ENCODE measurements at places on chromosomes 13 and 19. TPM values are rescaled to one million over a fixed set of nuclear protein-coding genes. Genes with fewer than 3 reads are reported as not detected.

The DZIP1 gene
- 30.0 TPM for total RNA-seq

- DNase-seq, result no peak
Measured at GRCh38 chr19:41915776-41916414, 12.4 kb downstream of the ERFL start.

- DNase-seq, result no peak
Measured at GRCh38 chr19:35089554-35089953, 26.1 kb upstream of the FXYD3 start.

The MUC16 gene
- total RNA-seq, result under 0.01 TPM

- DNase-seq, result no peak
Measured at GRCh38 chr19:29501816-29502580, 23.8 kb upstream of the VSTM2B start.

DNA sequence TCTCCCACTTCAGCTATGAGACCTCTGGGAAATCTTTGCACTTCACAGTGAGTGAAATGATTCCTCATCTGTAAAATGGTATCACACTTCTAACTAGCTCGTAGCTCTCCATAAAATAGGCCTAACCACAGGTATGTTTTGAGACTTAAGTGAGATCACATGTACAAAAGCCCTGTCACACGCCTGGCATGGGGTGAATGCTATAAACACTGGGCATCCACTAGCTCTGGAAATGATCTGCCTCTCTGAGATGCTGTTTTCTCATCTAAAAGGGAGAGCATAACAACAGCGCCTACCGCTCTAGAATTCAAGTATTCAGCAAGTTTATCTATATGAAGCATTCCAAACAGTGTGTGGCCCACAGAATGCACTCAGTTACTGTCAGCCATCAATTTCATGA lies 2.2 kb downstream of the AKT2 start:
- DNase-seq, result no peak

DNA sequence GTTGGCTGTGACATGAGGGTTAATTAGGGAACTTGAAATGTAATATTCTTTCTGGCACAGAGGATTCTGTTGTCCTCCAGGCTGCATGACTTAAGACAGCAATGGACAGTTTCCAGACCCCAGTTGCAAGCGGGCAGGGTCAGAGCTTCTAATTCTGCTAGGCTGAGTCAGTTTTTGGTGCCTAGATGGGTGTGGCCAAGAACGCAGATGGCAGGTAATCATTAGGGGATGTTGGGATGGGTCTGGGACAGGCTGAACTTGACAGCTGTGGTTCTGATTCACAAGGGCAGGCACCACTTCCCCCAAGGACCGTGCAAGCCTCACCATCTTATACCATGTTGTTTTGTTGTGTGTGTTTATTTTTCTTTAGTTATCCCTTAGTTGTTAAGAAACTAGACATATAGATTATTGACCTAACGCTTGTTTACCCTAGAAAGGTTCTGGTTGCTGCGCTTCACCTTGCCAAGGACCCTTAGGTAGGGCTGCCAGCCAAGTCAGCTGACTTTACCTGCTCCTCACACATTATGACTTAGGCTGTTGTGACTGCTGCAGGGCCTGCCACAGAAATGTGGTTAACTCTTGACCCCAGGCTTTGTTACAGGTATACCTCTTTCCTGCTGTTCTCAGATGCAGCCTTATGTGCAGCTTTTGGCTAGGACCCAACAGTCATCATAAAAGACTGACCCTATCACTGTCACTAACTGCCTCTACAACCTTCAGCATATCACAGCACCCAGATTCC lies 117.7 kb upstream of the KLF12 start:
- no peak for DNase-seq

DNA sequence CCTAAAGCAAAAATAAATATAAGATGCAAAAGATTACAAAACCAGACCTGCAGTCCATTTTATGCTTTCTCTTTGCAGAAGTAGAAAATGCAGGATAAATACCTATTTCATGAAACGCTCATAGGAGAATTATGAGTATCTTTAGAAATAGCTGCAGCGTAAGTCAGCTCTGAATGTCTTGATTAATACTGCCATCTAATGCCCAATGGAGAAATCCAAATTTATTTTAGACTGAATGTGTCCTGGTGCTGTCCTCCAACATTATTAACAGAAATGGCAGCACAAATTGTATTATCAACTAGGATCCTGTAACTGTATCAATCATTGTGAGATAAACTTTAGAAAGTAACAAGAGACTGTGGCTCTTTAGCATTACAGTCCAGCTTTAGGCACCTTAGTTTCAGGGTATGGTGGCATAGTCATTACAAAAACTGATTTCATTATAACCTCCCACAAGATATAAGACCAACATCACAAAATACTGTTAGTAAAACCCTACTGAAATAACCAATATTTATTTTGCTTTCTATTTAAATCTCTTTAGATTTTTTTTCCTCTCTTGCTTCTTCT lies 162.1 kb upstream of the MIR17HG start:
- no peak for DNase-seq

- DNase-seq, result no peak
Measured at GRCh38 chr19:44176590-44176989, 11.7 kb downstream of the ZNF226 start.

DNA sequence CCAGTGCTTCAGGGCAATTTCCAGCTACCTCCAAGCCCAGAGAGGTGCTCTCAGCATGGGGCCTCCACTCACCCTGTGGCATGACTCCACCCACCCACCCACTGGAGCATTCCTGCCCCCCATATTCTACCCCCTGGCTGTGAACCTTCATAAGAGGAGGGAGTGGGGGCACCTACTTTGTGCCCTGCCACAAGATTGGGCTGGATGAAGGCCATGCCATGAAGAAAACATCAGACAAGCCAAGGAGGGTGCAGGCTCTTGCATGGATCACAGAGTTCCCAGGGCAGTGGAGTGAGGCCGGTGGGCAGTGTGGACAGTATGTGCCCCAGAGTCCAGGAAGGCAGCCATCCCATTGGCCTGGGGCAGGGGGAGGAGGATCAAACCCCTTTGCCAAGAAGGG lies 97.8 kb downstream of the UQCRFS1 start:
- DNase-seq, result no peak

GRCh38 chr19:2048104-2048958 lies 2.7 kb downstream of the MKNK2 start:
- no peak for DNase-seq

The PTGIR gene
- 10.8 TPM for total RNA-seq

DNA sequence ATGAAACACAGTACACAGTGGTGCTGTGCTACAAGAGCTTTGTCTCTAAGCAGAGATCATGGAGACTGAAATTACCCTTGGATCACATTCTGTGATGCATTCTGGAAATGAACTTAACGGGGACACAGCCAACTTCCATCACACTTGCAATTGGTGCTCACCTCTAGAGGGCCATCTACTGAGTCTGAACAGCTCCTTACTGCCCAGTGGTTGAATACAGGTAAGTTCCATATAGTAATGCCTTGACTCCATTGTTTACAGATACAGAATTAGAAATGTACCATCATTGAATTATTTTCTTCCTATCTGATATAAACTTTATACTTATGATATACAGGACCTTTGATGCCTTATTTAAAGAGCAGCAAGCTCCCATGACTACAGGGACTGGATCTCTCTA lies 686.4 kb downstream of the PCDH9 start:
- DNase-seq, result no peak

DNA sequence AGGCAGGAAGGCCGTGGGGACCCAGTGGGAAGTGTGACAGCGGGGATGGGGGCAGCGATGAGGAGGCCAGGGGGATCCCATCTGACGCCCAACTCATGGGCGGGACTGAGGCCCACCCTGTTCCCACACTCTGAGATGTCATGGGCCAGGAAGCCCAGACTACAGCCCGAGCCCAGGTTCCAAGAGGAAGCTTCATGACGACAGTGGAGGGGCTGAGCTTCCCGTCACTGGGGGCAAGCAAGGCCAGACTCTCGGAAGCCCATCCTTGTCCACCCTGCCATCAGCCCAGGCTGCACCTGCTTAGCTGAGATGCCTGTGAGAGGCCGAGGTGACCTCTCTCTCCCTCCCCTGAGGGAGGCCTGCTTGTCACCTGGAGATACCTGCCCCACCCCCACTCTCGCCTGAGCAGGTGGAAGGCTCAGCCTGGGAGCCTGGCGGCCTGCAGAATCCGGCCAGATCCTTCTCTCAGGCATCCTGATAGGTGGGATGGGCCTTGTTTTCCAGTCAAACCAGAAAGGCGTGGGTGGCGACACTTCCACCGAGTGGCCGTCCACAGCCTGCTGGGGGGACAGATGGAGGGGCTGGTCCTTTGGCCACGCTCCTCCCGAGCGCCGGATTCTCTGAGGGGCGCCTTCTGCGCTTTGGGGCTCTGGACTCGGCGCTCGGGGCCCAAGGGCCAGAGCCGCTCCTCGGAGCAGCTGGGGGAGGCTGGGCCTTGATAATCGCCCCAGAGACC lies 4.8 kb downstream of the ZBTB7A start:
- DNase-seq, result peak; percentile 91

The SHISA7 gene
- total RNA-seq, result 0.25 TPM

DNA sequence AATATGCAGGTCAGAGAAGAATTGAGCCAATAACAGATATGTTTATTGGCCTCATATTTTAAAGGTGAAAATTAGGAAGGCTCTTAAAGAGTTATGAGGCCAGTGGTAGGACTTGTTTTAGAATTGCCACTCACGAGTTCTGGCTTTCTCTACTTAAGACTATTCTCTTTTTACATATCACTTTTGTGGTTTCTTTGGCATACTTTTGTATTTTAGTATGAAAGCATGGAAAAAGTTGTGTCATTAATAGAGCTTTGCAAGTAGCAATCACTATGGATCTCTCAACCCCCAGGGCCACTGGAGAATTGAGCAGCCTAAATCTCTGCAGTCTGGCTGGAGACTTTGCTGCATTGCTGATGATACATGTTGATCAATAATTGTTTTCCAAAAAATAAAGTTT lies 64.6 kb upstream of the SOX21 start:
- no peak for DNase-seq
